ENCODE measurements at places on chromosomes 3 and 15.

- H3K4me1 ChIP-seq = peaks cover 61% of the 10 kb centered on the region
- H3K36me3 ChIP-seq = peaks cover 66% of the 10 kb centered on the region
- H3K27ac ChIP-seq = peak overlapping the region; percentile 79
Measured at GRCh38 chr3:169780742-169781141, 7.5 kb downstream of the MYNN start.

DNA sequence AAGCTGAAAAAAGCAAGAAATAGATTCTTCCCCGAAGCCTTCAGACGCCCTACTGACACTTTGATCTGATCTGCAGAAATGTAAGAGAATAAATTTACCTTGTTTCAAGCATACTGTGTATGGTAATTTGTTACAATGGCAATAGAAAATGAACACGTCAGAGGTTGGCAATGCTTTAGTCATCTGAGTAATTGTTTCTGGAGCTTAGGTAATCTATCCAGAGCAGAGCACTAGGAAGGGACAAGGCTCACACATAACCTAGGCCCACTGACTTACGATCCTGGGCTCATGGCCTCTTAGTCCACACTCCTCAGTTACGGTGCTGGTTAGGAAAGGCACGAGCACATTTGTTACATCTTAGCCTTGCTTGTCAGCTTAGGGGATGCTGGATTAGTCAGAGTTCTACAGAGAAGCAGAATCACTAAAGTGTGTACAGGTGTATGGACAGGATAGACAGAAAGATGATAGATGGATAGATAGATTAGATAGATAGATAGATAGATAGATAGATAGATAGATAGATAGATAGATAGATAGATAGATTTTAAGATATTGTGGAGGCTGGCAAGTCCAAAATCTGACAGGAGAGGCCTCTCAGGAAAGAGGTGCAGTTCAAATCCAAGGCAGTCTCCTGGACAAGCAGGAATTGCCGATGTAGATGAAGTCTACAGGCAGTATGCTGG is 46.8 kb upstream of the TBC1D23 start:
- no peak overlapping the region for H3K27ac ChIP-seq
- no peak for DNase-seq
- peaks cover 25% of the 10 kb centered on the region for H3K4me1 ChIP-seq
- H3K4me3 ChIP-seq = no peak overlapping the region
- peaks cover 26% of the 10 kb centered on the region for H3K36me3 ChIP-seq

- H3K27me3 ChIP-seq = no peaks in the 10 kb centered on the region
- H3K4me3 ChIP-seq = no peak overlapping the region
- H3K4me1 ChIP-seq = no peaks in the 10 kb centered on the region
- no peak overlapping the region for H3K27ac ChIP-seq
- H3K36me3 ChIP-seq = no peaks in the 10 kb centered on the region
- DNase-seq = no peak
Measured at GRCh38 chr3:99902091-99902490, 84.4 kb downstream of the CMSS1 start.

- H3K4me1 ChIP-seq = peaks cover 3% of the 10 kb centered on the region
- peak overlapping the region; percentile 55 for H3K4me3 ChIP-seq
- no peak overlapping the region for H3K27ac ChIP-seq
- DNase-seq = no peak
- H3K36me3 ChIP-seq = no peaks in the 10 kb centered on the region
Measured at GRCh38 chr3:56467801-56468183, 475 bp downstream of the ERC2 start.

DNA sequence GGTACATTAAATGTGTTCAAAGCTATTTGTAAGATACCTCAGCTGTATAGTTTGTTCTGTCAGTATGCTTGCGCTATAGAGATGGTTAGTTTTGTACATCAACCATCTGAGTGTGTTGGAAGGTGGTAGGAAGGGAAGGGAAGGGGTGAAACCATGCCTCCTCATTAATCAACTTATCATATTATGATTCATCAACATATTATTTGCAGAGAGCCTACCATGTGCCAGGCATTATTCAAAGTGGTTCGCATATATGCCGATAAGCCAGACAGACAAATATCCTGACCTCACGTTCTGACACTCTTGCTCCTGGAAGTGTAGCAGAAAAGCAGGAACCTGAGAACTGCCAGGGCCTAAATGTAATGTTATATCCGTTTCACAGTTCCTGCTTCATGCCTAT is 248.1 kb upstream of the NR2E3 start:
- no peak for DNase-seq
- no peaks in the 10 kb centered on the region for H3K36me3 ChIP-seq
- H3K27me3 ChIP-seq = peaks cover 5% of the 10 kb centered on the region
- H3K4me1 ChIP-seq = no peaks in the 10 kb centered on the region
- H3K4me3 ChIP-seq = no peak overlapping the region

GRCh38 chr15:88828791-88829190 is 25.6 kb downstream of the ACAN start:
- peaks cover 5% of the 10 kb centered on the region for H3K27me3 ChIP-seq
- no peaks in the 10 kb centered on the region for H3K4me1 ChIP-seq
- H3K4me3 ChIP-seq = no peak overlapping the region

DNA sequence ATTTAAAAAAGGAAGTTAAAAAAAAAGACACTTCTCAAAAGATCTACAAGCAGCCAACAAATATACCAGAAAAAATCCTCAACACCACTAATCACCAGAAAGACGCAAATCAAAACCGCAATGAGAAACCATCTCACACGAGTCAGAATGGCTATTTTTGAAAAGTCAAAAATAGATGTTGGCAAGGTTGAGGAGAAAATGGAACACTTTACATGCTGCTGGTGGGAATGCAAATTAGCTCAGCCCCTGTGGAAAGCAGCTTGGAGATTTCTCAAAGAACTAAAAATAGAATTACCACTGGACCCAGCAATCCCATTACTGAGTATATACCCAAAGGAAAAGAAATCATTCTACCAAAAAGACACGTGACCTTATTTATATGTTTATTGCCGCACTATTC is 574.7 kb upstream of the ADAMTS9 start:
- DNase-seq = no peak
- peaks cover 2% of the 10 kb centered on the region for H3K36me3 ChIP-seq
- H3K27ac ChIP-seq = no peak overlapping the region
- no peaks in the 10 kb centered on the region for H3K27me3 ChIP-seq

DNA sequence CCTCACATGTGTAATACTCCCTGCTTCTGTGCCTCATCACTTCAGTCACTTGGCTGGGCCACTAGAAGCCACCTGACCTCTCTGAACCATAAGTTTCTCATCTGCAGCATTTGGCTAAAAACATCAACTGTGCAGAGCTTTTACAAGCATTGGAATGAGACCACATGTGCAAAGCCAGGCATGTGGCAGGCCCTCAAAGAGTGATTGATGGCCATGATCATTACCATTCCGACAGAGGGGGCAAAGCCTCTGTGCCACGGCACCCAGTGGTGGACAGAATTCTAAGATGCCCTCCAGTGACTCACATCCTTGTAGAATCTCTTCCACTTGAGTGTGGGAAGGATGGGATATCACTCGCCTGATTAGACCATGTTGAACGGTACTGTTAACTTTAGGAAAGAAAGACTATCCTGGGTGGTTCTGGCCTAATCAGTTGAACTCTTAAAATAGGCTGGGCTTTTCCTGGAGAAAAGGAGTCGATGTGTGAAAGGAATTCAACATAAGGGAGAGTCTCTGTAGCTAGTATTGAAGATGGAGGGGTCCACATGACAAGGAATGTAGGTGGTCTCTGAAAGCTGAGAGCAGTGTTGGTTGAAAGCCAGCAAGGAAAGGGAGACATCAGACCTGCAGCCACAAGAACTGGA is 13.5 kb downstream of the CDCP1 start:
- H3K27ac ChIP-seq = no peak overlapping the region
- peaks cover 13% of the 10 kb centered on the region for H3K4me1 ChIP-seq
- peaks cover 2% of the 10 kb centered on the region for H3K36me3 ChIP-seq
- H3K4me3 ChIP-seq = no peak overlapping the region

DNA sequence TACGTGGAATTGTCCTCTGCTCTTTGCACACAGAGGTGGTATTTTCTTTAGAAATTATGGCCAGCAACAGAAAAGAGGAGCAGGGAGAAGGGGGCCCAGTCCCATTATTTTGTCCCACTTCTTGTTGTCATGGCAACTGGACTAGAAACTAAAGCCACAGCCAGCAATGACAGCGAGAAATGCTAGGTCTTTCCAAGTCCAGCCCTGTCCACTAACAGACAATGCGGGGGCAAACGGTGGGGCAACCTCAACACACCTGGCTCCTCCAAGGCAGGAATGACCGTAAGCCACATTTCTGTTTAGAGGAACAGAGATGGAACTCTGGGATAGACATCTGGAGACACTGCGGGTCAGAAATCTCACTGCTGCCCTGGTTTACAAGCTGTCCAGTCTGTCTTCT is 107.3 kb downstream of the RFTN1 start:
- no peak overlapping the region for H3K27ac ChIP-seq
- no peaks in the 10 kb centered on the region for H3K27me3 ChIP-seq
- H3K36me3 ChIP-seq = peaks cover 40% of the 10 kb centered on the region
- H3K4me3 ChIP-seq = no peak overlapping the region

GRCh38 chr15:91866371-91866905 is 12.9 kb downstream of the SLCO3A1 start:
- H3K4me1 ChIP-seq = peaks cover 83% of the 10 kb centered on the region
- H3K27me3 ChIP-seq = peaks cover 5% of the 10 kb centered on the region
- DNase-seq = no peak

DNA sequence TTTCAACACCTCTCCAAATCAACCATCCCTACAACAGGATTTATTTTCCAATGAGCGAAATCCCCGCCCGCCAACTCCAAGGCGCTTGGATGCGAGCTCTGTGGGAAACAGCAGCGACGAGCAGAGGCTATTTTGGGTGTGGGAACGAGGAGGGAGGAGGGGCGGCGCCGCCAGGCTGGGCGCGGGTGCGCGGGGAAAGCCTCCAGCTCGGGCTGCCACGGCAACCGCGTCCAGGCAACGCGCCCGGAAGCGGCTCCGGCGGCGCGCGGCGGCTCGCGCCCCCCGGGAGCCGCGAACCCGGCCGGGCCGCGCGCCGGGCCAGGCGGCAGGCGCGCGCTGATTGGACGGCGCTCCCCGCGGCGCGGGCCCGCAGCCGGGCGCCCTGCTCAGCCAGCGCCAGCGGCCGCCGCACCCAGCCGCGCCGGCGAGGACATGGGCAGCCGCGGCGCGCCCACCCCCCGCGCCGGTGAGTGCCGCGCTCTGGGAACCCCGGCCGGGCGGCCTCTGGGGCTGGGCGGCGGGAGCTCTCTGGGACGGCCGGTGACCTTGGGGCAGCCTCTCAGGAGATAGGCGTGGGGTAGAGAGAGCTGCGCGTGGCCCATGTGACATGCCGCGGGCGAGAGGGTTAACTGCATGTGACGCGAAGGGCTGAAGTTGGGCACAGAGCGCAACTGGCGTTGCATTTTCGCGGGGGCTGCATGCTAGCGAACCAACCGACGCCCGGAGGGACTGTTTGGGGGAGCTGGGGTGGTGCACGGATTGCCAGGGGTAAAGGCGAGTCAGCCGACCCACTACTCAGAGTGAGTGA is at the start of gene FAM81A:
Gene FAM81A, plus strand, starts transcription at position 370 of the 808 bp plus-strand sequence. CDS start 20,441 bp downstream, outside the sequence.
- H3K4me1 ChIP-seq = peaks cover 21% of the 10 kb centered on the region
- DNase-seq = peak; percentile 65
- peak within 1 kb of the TSS; percentile 80 for H3K4me3 ChIP-seq
- H3K27me3 ChIP-seq = peaks cover 69% of the 10 kb centered on the region
- no peak within 1 kb of the TSS for H3K27ac ChIP-seq

GRCh38 chr3:49649576-49649975 is 24.6 kb upstream of the APEH start:
- H3K4me3 ChIP-seq = no peak overlapping the region
- no peaks in the 10 kb centered on the region for H3K36me3 ChIP-seq
- H3K27me3 ChIP-seq = no peaks in the 10 kb centered on the region
- H3K27ac ChIP-seq = no peak overlapping the region
- peaks cover 3% of the 10 kb centered on the region for H3K4me1 ChIP-seq
- DNase-seq = no peak

DNA sequence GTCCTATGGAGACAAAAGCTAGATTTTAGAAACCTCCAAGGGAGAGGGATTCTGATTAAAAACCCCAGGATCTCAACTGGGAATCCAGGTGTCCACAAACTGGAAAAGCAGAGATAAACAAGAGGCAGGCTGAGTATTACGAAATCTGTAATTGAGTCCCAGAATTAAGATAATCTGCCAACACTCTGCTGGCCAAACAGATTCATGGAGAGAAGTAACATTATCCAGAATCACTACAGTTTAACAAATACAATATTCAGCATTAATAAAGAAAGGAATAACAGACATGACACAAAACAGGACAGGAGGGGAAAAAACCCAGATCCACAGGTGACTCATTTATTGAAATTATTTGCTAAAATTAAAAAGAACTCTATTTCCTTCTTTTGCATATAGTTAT is 227.2 kb upstream of the NANOGP8 start:
- DNase-seq = no peak
- H3K4me3 ChIP-seq = no peak overlapping the region
- H3K27me3 ChIP-seq = no peaks in the 10 kb centered on the region
- H3K27ac ChIP-seq = no peak overlapping the region
- no peaks in the 10 kb centered on the region for H3K36me3 ChIP-seq

GRCh38 chr3:114120211-114120610 is 58.6 kb downstream of the DRD3 start:
- no peak overlapping the region for H3K27ac ChIP-seq
- no peak overlapping the region for H3K4me3 ChIP-seq
- peaks cover 3% of the 10 kb centered on the region for H3K27me3 ChIP-seq
- no peaks in the 10 kb centered on the region for H3K36me3 ChIP-seq
- H3K4me1 ChIP-seq = no peaks in the 10 kb centered on the region

GRCh38 chr3:17979911-17980310 is 237.5 kb upstream of the TBC1D5 start:
- no peak for DNase-seq
- no peak overlapping the region for H3K4me3 ChIP-seq
- H3K4me1 ChIP-seq = peaks cover 6% of the 10 kb centered on the region
- no peak overlapping the region for H3K27ac ChIP-seq
- H3K36me3 ChIP-seq = no peaks in the 10 kb centered on the region

DNA sequence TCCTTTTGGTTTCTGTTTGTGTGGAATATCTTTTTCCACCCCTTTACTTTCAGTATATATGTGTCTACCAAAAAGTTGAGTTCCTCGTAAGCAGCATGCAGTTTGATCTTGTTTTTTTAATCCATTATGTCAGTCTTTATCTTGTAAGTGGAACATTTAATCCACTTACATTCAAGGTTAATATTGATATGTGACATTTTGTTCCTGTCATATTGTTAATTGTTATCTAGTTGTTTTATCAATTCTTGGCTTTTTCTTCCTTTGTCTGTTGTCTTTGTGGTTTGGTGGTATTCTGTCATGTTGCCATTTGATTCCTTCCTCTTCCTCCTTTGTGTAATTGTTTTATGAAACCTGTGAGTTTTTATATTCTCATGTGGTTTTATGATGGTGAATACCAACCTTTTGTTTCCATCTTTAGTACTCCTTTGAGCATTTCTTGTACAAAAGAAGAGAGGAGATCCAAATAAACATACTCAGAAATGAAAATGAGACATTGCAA is 43.4 kb upstream of the XCR1 start:
- peak overlapping the region; percentile 68 for H3K27ac ChIP-seq
- H3K4me1 ChIP-seq = peaks cover 81% of the 10 kb centered on the region

GRCh38 chr3:150170852-150171520 is 200.3 kb upstream of the PFN2 start:
- H3K4me1 ChIP-seq = no peaks in the 10 kb centered on the region
- peaks cover 9% of the 10 kb centered on the region for H3K27me3 ChIP-seq
- H3K4me3 ChIP-seq = no peak overlapping the region

- peaks cover 13% of the 10 kb centered on the region for H3K4me1 ChIP-seq
- no peak overlapping the region for H3K27ac ChIP-seq
- peaks cover 21% of the 10 kb centered on the region for H3K27me3 ChIP-seq
- H3K36me3 ChIP-seq = no peaks in the 10 kb centered on the region
- DNase-seq = no peak
Measured at GRCh38 chr15:45186771-45187577, 792 bp downstream of the SHF start.

GRCh38 chr3:129462361-129462968 is 22.4 kb downstream of the IFT122 start:
- no peaks in the 10 kb centered on the region for H3K27me3 ChIP-seq
- H3K36me3 ChIP-seq = peaks cover 11% of the 10 kb centered on the region
- no peak overlapping the region for H3K4me3 ChIP-seq
- peaks cover 12% of the 10 kb centered on the region for H3K4me1 ChIP-seq
- DNase-seq = no peak
